Activated T-helper 2 cell treated with anti-CD3 and anti-CD28 coated beads, Interferon-gamma antibody, Interleukin-2, Interleukin-4, amounts not matched to agents 10 μg/mL and 5 μg/mL and 100 μg/mL, durations not matched to agents 14 hours and 24 hours and 36 hours (primary cell): ENCODE measurements at places on chromosomes 7 and 10.

DNA sequence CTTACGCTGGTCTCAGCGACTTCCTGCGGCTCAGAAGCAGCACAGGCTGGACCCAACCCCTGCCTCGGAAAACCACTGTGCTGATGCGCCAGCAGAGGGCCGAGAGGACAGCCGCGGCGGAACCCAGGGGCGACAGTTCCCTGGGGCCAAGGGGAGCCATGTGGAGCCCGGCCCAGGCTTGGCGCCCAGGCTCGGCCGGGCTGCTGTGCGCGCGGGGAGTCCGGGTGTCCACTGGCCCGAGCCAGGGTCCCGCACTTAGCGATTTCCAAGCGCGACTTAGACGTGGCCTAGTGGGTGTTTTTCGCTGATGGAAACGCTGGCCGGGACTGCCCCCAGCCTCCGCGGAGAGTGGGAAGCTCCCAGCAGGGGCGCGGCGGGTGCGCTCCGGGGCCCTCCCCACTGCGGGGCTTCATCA lies 18.6 kb upstream of the ZNF32 start:
- DNase-seq, result no peak

GRCh38 chr10:21523557-21524008 lies 1.9 kb downstream of the SKIDA1 start:
- no peak for DNase-seq

DNA sequence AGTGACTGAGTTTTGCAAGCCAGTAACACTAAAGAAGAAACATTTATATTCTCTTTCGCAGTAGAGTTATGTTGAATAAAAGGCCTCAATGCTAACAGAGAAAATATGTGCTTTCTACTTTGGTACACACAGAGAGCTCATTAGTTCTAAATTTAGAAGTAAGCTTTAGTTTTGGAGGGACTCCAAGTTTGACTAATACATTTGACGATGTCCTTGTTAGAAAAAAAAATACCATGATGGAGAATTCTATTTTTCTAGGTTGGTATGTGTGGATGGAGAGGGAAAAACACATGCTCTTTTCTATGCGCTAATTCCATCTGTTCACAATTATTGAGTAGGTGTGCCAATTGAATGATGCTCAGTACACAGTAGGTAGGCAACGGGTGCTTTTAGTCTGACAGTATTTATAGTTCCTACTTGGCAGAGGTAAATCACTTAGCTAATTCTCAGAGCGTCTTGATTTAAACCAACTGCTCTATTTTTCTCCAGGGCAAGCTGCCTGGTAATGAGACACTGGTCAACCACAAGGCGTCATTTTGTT lies 327.2 kb upstream of the AKR1E2 start:
- no peak for DNase-seq

- DNase-seq, result no peak
These were observed 26.6 kb upstream of the PLA2G12B start for GRCh38 chr10:72981028-72981881.

GRCh38 chr10:114000457-114001010 lies 43.1 kb upstream of the ADRB1 start:
- DNase-seq, result no peak
